ENCODE measurements at places on chromosomes 5 and 9.
A peak's percentile ranks its signal among the peaks of the same experiment; 100 is the strongest.

GRCh38 chr9:137241490-137242268, 592 bp downstream of the TUBB4B start:
- peak; percentile 88 for DNase-seq

DNA sequence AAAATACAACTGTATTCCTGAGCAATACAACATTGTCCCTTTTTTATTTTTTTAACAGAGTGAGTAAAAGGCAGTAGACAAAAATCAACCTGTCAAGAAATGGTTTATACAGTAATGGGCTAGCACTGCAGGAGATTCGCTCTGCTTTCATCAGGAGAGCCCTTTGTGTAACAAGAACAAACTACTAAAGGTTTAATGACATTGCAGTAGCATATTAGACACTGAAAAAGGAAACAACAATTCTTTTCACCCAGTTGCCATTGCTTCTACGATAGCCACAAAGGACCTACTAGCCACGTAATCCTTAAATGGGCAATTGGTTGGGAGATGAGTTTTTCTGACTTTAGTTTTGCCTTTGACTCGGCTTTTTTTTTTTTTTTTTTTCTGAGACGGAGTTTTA, 319.8 kb upstream of the TRPM3 start:
- no peak for DNase-seq

DNA sequence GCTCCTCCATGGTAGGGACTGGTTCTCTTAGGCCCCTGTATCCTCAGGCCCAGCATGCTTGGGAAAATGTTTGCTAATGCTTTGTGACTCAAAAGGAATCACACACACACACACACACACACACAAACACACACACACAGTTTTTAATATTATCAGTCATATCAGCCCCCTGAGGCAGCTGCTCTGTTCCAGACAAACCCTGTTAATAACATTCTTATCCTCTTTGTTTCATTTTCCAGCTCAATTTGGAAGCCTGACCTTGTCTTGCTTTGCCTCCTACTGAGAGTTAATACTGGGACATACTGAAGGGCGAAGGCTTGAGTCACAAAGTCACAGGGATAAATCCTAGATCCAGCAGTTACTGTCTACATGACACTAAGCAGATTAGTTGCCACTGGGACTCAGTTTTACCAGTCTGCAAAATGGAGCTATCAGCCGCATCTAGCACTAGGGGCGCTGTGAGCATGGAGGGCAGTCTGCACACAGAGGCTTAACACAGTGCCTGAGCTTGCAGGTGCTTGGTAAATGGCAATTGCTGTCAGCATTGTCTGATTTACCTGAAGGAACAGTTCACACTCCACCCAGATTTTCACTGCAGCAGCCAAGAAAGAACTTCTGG, 37.1 kb upstream of the KCNMB1 start:
- no peak for DNase-seq

DNA sequence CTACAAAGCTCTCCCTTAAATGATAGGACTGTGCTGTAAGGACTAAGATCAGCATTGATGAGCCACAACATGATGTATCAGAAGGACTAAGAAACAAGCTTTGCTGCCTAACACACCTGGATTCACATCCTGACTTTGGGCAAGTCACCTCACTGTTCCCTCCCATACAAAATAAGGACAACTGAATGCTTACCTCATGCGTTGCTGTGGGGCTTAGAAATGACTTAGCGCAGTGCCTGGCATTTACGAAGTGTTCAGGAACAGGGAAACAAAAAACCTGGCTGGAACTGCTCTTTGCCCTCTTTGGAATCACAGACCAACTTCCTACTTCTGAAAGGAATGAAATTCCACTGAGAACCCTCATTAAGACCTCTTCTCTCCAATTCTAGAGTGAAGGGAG, 113.7 kb downstream of the BAAT start:
- no peak for DNase-seq

- DNase-seq, result no peak
Measured at GRCh38 chr5:16702964-16703363, 86.2 kb upstream of the RETREG1 start.

GRCh38 chr9:72949244-72949582, 3.6 kb downstream of the ALDH1A1 start:
- no peak for DNase-seq

DNA sequence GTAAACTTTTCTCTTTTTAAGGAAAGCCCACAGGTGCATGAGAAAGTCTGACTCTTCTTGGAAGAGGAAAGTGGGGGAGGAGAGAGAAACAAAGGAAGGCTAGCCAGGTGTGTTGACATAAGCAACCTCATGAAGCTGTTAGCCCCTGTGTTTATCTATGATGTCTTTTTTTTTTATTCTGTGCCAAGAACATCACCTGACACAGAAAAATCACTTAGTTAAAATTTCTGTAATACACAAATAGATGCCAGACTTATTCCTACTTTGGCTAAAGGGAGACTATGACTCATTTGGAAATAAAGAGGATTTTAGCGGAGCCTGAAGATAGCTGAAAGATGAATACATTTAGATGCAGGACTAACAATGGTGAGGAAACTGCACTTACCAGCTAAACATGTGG, 58.3 kb downstream of the BAAT start:
- no peak for DNase-seq

GRCh38 chr9:90544488-90544887, 98.1 kb downstream of the DIRAS2 start:
- DNase-seq, result no peak

- DNase-seq, result no peak
Measured at GRCh38 chr5:111953351-111954127, 196.5 kb upstream of the NREP start.

DNA sequence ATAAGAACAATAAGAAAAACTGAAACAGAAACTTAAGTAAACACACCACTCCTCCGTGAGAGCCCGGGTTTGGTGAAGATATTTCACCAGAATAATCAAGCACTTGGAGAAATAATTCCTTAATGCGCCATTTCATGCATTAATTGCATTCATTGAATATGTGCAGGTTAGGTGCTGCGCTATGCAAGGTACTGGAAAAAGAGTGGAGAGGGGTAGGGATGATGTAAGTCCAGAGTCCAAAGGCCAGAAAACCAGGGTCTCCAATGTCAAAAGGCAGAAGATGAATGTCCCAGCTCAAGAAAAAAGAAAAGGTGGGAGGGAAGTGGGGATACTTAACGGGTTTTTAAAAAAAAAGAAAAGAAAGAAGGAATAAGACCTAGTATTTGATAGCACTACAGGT, 669 bp upstream of the ZFP37 start:
- DNase-seq, result no peak

DNA sequence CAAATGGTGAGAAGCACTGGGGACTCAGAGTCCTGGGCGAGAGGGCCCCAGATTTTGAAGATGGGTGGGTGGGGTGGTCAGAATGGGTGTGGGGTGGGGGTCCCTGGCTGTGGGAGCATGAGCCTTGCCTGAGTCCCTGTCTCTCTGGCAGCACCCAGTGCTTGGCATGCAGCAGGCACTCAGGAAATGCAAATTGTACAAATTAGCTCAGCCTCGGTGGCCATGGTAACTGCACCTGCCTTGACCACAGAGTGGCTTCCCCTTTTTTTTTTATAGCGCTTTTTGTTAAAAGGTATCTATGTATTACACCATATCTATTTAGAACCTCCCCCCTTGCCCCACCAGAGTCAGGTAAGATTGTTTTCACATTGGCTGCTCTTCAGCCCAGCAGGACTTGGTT, 19.2 kb upstream of the PITX1 start:
- peak; percentile 12 for DNase-seq

DNA sequence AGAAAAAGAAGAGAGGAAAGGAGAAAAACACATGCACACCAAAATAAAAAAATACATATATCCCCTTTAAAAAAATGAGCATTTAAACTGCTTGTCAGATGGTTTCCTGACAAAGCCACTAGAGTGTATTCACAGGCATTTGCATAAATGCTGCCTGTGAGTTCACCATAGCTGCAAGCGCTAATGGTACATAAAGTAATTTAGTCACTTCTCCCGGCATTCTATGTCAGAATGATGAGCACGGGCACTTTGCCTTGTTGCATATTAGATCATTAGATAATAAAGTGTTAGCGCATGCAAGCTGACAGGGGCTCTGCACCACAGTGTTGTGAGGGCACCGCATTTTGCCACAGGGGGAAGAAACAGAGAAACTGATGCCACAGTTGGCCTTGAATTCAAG, 280.6 kb downstream of the EBF1 start:
- no peak for DNase-seq

DNA sequence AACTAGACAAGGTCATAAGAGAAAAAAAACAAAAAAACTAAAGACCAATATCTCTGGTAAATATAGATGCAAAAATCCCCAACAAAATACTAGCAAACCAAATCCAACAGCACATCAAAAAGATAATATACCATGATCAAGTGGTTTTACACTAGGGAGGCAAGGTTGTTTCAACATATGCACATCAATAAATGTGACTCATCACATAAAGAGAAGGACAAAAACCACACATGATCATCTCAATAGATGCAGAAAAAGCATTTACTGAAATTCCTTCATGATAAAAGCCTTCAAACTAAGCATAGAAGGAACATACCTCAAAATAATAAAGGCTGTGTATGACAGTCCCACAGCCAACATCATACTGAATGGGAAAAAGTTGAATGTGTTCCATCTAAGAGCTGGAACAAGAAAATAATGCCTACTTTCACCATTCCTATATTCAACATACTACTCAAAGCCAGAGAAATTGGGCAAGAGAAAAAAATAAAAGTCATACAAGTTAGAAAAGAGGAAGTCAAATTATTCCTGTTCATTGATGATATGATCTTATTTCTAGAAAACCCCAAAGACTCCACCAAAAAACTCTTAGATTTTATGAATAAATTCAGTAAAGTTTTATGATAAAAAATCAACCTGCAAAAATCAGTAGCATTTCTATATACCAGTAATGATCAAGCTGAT, 72.2 kb upstream of the FAM169A start:
- DNase-seq, result no peak

DNA sequence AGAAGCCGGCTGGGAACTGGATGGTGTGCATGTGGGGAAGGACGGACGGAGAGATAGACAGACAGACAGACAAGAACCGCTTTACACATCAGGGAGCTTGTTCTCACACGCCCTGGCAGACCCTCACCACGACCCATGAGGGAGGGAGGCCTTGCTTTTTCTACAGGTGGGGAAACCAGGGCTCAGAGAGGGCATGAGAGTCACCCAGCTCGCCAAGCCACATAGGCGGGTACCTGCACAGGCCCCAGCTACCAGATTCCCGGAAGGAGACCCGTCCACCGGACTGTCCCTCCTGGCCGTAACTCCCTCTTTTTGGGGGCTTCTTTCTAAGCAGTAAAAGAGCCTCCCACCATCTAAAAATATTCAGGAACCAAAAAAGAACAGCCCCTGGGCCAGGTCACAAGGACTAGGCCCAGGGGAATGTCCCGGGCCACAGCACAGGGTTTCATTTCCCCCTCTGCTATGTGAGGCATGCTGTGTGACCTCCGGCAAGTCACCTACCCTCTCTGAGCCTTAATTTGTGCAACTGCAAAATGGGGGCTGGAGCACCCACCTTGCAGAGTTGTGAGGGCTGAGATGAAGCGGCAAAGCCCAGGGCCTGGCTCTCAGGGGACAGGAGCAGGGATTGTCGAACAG, 84.4 kb upstream of the SARDH start:
- DNase-seq, result no peak

All from psoas muscle (tissue), 8 donors.